ENCODE measurements at places on chromosomes 4 and X.

- DNase-seq, result no peak
Observed at GRCh38 chr4:121879135-121879534, 8.9 kb upstream of the BBS7 start.

- no peak for DNase-seq
Observed at GRCh38 chr4:150986085-150986484, 29.0 kb downstream of the LRBA start.

- DNase-seq, result no peak
Observed at GRCh38 chr4:48431401-48431800, 51.7 kb upstream of the SLC10A4 start.

DNA sequence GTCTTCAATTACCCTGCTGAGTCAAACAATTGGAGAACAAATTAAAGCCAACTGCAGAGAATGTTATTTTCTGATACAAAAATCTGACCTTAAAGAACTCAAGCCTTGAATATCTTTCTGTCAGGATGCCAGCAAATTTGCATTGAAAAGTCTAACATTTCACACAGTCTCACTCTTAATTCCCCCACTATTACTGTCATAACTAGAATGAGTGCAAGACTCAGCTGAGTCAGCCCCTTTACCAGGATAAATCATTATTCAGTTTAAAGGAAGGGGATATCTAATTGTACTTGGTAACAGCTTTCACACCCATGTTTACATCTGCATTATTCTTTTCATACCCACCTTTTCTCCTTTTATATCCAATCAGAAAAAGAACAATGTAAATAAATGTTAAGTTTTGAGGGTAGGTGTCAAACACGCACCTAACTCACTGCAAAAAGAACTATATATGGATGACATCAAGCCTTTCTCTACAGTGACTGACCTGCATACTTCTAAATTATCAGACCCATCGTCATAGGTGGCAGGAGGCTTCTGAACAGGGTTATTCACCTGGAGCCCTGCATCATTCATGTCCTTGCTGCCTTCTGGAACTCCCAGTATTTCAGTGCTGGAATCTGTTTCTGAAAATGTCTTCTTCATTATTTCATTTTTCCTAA, 117.4 kb downstream of the TMA16 start:
- DNase-seq, result no peak

GRCh38 chr4:184838249-184839074, 12.7 kb upstream of the ACSL1 start:
- DNase-seq, result no peak

DNA sequence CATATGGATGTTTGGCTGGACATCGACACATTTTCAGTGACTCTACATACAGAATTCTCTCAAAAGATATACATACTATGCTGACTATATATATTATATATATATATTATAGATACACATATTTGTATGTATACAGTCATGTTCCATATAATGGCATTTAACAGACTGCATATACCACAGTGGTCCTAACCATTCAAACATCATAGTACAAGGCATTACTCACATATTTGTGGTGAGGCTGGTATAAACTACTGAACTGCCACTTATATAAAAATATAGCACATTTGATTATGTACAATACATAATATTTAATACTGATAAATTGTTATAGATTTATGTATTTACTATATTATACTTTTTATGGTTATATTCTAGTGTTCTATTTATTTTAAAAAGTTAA, 168.5 kb downstream of the IL15 start:
- DNase-seq, result no peak

DNA sequence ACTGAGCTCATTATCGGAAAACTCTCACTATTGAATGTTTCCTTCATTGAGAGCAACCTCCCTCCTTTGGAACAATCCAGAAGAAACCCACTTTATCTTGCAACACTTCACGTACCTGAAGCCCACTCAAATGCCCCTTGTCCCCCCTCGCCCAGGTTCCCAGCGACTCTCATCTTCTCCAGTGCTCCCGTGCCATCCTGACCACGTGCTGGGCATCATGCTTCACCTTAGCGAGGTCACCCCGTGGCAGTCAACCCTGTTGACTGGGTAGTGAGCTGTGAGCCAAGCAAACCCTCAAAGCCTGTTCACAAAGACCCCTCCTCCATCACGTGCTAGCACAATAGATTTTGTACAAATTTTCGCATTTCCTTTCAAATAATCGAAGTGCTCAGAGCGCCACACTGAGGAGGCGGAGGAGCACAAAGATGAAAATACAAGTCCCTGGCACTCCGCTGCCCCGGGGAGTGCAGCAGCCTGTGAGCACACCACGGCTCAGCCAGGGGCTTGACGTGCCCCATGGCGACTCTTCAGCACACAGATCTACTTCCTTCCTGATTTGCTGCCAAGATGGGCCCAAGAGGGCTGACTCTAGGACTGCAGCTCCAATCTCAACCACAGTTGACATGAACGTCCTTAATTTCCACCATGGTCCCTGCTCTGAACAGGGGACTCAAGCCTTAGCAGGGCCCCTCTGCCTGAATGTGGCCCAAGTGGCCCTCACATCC, 15.6 kb downstream of the PDZD4 start:
- no peak for DNase-seq

DNA sequence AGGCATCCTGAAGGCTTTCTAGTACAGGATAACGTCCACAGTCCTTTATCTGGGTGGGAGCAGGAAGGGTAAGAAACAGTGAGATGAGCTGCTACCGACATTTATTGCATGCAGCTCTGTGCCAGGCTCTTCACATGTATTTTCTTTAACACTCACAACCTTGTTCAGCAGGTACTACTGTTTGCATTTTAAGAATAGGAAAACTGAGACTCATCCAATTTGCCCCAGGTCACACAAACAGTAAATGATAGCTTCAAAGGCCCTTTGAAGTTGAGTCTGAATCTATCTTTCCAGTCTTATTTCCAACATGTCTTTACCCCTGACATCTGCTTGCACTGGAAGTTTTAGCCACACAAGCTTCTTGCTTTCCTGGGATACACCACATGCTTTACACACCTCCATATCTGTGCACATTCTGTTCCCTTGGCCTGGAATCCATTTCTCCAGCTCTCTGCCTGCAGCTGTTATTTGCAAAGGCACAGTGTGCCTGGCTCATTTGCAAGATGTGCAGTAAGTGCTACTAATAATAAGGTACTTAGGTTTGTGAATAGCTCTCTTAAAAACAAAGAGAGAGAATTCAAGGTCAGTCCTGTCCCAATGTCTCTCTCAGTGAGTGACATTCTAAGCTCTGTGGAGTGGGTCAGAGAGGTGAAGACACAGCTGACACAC, 61.2 kb downstream of the METTL14 start:
- no peak for DNase-seq

GRCh38 chr4:120211408-120212015, 144.9 kb upstream of the MAD2L1 start:
- DNase-seq, result no peak

- DNase-seq, result no peak
Observed at GRCh38 chrX:65537229-65537628, 2.6 kb upstream of the LAS1L start.

GRCh38 chr4:139740531-139741041, 75.0 kb downstream of the MGST2 start:
- DNase-seq, result peak; percentile 96

GRCh38 chr4:72448231-72448630, 120.8 kb downstream of the ADAMTS3 start:
- DNase-seq, result no peak

DNA sequence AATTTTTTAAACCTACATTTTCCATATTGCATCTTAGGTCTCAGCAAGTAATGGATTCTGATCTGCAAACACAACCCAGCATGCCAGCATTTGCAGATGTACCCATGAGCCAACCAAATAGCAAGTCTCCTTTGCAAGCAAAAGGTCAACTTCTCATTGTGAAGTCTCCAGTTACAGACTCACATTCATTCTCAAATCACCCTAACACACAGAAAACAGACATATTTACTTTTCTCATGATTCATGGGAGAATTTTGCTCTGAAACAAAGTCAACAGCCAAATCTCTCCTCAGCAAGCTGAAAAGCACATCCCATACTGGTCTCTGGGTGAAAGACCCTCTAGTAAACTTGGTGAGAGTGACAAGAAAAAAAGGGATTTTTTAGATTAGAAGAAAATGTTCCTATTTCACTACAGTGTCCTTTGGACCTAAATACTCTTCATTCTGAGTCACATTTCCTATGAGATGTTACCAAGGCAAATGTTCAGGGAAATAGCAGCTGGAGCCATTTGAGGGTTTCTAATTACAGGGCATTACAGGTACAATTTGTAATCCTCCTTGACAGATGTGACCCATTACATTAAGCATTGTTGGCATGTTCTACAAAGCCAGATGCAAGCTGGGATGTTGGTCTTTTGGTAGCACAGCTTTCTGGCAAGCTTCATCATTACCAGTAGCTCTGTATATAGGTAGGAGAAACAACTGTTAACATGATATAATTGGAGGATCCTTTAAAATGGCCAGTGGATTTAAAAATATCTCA, 383.3 kb downstream of the SMARCA1 start:
- DNase-seq, result no peak

- no peak for DNase-seq
Observed at GRCh38 chr4:150253965-150254630, 175.9 kb downstream of the DCLK2 start.

GRCh38 chrX:47278691-47279090, 45.9 kb downstream of the USP11 start:
- no peak for DNase-seq

- DNase-seq, result peak; percentile 2
Observed at GRCh38 chrX:132171478-132171877, 43.7 kb upstream of the FRMD7 start.

GRCh38 chr4:87521319-87521718, 7.9 kb downstream of the SPARCL1 start:
- DNase-seq, result no peak

- DNase-seq, result peak; percentile 6
Observed at GRCh38 chr4:148998719-148999118, 556.5 kb upstream of the NR3C2 start.

- no peak for DNase-seq
Observed at GRCh38 chr4:79164907-79165610, 160.8 kb downstream of the NAA11 start.

DNA sequence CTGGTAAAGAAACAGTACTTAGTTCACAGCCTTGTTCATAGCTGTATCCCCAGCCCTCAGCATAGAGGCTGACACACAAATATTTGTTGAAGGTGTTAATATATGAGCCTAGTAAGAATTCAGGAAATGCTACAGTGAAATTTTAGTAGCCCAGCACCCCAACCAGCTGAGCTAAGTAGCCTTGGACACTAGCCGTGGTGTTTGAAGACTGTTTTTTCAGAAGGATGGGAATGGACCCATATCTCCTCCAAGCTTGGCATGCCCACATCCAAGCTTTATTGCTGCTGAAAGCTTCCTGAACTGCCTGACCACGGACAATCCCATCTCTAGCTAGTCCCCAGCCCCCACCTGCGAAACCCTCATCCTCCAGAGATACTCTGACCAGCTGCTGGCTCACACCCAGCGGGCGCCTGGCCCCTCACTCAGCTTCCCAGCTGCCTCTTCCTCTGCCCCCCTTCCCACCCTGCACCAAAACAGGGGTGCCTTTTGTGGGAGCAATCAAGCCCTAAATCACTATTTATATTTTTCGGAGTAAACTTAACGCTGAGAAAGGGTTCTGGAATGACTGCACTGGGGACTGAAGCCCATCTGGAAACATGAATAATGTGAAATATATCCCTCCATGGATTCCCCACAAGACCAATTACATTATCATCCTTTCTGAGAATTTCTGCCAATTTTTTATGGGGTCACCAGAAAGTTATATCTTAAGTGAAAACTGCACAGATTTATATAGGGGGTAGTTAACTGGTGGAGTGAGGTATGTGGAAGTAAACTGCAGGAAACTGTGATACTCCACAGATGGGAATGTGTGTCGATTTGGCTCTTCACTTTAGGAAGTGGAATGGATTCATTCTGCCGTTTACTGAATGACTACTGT, 41.1 kb upstream of the CBR4 start:
- DNase-seq, result no peak

- peak; percentile 94 for DNase-seq
Observed at GRCh38 chr4:122739174-122739573, 6.7 kb downstream of the BBS12 start.

DNA sequence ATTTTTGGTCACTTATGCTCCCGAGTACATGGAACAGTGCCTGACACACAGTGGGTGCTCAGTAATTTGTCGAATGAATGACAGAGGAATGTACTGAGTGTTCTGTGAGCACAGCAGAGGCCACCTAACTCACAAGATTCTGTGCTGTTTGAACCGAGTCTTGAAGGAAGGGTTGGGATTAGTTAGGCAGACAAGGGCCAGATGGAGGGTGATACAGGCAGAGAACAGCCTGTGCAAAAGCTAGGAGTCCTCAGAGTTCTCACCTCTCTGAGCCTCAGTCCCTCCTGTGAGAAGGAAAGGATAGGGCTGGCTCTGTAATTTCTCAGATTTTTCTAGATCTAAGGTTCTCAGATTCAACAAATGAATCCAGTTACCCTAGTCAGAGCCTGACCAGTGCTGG, 108.8 kb downstream of the NHSL2 start:
- no peak for DNase-seq

DNA sequence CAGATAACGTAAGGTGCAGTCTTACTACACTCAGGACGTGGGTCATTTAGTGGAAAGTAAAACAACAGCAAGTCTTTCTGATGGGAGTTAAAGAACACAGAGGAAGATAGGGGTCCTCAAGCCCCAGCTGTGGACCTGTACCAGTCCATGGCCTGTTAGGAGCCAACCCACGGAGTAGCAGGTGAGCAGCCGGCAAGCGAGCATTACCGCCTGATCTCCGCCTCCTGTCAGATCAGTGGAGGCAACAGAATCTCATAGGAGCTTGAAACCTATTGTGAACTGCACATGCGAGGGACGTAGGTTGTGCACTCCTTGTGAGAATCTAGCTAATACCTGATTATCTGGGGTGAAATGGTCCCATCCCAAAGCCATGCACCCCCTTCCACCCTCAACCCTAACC, 1180.8 kb downstream of the FSTL5 start:
- DNase-seq, result no peak

DNA sequence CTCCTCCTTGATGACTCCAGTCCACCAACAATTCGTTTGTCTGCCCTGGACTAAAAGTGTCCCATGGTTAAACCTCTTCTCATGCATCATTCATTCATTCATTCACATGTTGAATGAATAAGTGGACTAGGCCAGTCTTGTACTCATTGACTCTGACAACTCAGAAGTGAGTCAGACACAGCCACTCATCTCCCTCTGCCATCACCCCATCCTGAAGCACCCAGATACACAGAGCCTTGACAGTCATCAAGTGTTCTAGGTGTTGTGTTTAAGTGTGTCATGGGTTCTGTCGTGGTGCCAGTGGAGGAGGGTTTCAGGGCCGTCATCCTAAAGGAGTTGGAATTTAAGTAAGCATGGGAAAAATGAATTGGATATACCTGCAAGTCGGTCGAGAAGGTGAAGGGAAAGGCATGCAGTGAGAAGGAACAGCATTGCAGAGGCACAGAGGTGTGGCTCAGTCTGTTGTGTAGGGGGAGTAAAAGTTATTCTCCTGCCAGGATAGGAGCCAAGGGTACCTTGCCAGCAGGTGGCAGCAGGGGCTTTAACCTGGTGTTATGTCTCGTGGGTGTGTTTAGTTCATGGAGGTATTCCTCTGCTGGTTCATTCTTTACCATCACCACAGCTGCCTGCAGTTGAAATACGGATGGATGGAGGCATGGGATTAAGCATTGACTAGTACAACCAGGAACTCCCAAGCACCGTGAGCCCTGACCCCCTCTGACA, 18.3 kb downstream of the MAGED2 start:
- no peak for DNase-seq

- peak; percentile 65 for DNase-seq
Observed at GRCh38 chr4:68338625-68339024, 11.3 kb downstream of the YTHDC1 start.
